B cell (primary cell): ENCODE measurements at places on chromosomes 4 and X. TPM values are rescaled to one million over a fixed set of nuclear protein-coding genes. Genes with fewer than 3 reads are reported as not detected.

MEPE gene
- total RNA-seq: not detected in 2 replicates

SNX25 gene
- 77.6 and 83.8 TPM in 2 replicates for total RNA-seq

NUP62CL gene
- 3.2 and 3.3 TPM in 2 replicates for total RNA-seq

DNA sequence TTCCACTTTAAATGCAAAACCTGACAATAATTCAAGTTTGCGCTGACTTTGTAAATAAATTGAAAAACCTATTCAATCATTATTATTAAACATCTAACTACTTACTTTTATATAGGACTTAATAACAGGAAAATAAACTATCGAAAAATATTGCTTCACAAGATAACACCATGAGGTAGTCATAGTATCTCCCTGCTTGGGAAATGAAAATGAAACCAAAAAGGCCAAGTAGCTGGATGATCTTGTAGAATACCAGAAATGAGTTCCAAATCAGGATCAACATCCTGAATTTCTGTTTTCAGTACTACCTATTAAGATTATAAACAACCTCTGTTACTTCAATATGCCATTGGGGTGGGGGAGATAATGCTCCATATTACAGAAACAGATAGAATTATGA lies 58.9 kb downstream of the CHIC2 start:
- no peak overlapping the region for H3K27ac ChIP-seq
- no peaks in the 10 kb centered on the region for H3K27me3 ChIP-seq
- no peak for DNase-seq
- peaks cover 8% of the 10 kb centered on the region for H3K36me3 ChIP-seq
- H3K4me3 ChIP-seq: no peak overlapping the region
- no peaks in the 10 kb centered on the region for H3K4me1 ChIP-seq

- peaks cover 3% of the 10 kb centered on the region for H3K36me3 ChIP-seq
- no peak overlapping the region for H3K27ac ChIP-seq
- H3K4me3 ChIP-seq: no peak overlapping the region
- no peaks in the 10 kb centered on the region for H3K27me3 ChIP-seq
- peaks cover 11% of the 10 kb centered on the region for H3K4me1 ChIP-seq
Measured at GRCh38 chrX:154417157-154417556, 5.8 kb downstream of the TAFAZZIN start.

- H3K4me1 ChIP-seq: no peaks in the 10 kb centered on the region
- no peak overlapping the region for H3K4me3 ChIP-seq
- H3K27ac ChIP-seq: no peak overlapping the region
- no peaks in the 10 kb centered on the region for H3K27me3 ChIP-seq
Measured at GRCh38 chr4:139988863-139989765, 164.9 kb downstream of the MAML3 start.
